ENCODE measurements at places on chromosomes 4 and X.
A peak's percentile ranks its signal among the peaks of the same experiment; 100 is the strongest.

- DNase-seq, result no peak
Observed at GRCh38 chrX:17012465-17012864, 66.0 kb downstream of the REPS2 start.

- DNase-seq, result no peak
Observed at GRCh38 chr4:57154191-57154590, 44.0 kb upstream of the IGFBP7 start.

DNA sequence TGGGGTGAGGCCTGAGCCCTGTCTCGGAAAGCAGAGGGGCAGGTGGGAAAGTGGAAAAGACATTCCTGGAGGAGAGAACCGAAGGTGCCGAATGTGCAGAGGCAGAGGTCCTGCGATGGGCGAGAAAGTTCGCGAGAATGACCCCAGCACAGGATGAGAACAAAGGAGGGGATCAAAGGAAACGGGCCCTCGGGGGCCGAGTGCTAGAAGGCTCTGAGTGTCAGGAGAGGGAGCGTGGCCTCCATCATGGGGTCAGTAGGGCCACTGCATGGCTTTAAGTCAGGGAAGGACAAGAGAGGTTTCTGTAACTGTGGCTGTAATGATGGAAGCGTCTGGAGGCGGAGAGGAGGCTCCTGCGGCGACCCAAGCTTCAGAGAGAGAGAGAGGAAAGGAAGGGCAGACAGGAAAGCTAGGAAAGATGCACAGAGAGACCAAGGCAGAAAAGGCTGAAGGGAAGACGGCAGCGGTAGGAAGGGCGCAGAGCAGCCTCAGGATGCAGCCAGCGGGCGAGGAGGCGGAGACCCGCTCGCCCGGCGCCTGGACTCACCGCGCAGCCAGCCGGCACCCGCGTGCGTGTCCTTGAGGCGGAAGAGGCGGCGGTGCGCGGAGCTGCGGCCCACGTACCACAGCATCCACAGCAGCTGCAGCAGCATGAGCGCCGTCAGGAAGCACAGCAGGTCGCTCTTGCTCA, 669 bp downstream of the OTOP1 start:
- DNase-seq, result no peak

GRCh38 chrX:1224954-1225353, 12.5 kb upstream of the CRLF2 start:
- DNase-seq, result no peak

GRCh38 chr4:99615170-99615820, 40.7 kb downstream of the MTTP start:
- DNase-seq, result no peak

GRCh38 chrX:130260316-130260715, 8.4 kb downstream of the ZNF280C start:
- DNase-seq, result no peak

- DNase-seq, result no peak
Observed at GRCh38 chr4:105637408-105638176, 70.9 kb downstream of the INTS12 start.

DNA sequence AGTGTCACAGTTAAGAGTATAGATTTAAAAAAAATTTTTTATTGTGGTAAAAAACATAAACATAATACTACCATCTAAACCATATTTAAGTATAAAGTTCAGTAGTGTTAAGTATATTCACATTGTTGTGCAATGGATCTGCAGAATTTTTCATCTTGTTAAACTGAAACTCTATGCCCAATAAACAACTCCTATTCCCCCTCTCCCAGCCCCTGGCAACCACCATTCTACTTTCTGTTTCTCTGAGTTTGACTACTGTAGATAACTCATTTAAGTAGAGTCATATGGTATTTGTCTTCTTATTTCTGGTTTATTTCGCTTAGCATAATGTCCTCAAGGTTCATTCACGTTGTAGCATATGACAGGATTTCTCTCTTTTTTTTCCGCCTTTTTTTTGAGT, 112.4 kb downstream of the PTTG2 start:
- no peak for DNase-seq

DNA sequence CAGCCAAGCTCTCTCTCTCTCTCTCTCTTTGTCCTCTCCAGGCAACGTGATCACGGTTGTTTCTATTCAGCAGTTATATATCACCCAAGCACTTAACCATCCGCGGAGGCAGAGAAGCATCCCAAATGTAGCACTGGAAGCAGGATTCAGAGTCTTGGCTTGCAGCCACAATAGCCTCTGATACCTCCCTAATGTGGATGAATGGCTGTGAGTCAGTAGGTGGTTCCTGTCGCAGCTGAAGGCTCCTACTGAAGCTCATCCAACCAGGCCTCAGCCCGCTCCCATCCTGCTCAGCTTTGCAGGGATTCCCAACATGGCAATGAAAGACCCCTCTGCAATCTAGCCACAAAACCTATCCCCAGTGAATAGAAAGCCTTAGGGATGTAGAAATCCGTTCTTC, 5.1 kb downstream of the HS6ST2 start:
- peak; percentile 1 for DNase-seq

DNA sequence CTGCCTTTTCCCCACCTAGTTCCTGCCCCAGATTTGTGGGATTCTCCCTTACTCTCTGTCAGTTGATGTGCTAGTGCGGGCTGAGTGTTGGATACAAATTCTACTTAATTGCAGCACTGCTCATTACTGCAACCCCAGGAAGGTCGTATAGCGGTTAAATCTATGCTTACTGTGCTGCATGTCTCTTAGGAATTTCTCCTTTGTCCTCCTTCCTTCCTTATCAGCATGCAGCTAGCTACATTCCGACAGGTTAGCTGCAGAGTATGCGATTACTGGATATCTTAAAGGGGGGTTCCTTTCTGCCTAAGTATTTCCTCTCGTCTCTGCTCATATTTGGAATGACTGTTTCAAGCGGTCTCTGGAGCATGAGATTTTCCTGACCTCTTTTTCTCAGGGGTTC, 662.8 kb downstream of the TLL1 start:
- DNase-seq, result no peak

GRCh38 chrX:6683353-6683752, 148.4 kb upstream of the VCX3A start:
- no peak for DNase-seq

- DNase-seq, result no peak
Observed at GRCh38 chr4:127634181-127634580, 1.4 kb downstream of the INTU start.

- DNase-seq, result no peak
Observed at GRCh38 chr4:169117591-169118081, 107.6 kb upstream of the CBR4 start.

GRCh38 chrX:117376460-117376859, 740.1 kb downstream of the KLHL13 start:
- DNase-seq, result no peak

DNA sequence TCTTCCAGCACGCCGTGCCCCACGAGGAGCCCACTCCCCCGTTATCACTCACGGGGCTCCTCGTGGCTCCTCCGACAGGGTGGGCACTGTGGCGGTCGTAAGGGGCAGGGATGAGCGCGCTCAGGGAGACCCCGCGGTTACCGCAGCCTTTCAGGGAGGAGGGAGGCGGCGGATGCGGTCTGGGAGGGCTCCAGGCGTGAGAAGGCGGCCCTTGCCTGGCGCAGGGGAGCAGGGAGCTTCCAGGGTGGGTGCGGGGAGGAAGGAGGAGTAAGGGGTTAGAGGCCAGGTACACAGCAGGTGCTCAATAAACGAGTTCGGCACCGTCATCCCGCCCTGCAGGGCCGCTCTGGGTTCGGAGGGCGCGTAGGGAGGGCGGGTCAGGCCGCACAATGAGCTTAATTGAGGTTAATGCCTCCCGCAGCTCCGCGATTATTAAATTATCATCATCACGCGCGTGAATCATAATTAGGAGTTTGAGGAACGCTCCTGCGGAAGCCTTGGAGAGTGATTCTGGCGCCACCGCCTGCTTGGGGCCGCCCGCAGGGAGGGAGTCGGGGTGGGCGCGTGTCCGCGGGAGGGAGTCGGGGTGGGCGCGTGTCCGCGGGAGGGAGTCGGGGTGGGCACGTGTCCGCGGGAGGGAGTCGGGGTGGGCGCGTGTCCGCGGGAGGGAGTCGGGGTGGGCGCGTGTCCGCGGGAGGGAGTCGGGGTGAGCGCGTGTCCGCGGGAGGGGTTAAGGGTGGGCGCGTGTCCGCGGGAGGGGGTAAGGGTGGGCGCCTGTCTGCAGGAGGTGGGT, 7.6 kb upstream of the NKX1-1 start:
- no peak for DNase-seq

DNA sequence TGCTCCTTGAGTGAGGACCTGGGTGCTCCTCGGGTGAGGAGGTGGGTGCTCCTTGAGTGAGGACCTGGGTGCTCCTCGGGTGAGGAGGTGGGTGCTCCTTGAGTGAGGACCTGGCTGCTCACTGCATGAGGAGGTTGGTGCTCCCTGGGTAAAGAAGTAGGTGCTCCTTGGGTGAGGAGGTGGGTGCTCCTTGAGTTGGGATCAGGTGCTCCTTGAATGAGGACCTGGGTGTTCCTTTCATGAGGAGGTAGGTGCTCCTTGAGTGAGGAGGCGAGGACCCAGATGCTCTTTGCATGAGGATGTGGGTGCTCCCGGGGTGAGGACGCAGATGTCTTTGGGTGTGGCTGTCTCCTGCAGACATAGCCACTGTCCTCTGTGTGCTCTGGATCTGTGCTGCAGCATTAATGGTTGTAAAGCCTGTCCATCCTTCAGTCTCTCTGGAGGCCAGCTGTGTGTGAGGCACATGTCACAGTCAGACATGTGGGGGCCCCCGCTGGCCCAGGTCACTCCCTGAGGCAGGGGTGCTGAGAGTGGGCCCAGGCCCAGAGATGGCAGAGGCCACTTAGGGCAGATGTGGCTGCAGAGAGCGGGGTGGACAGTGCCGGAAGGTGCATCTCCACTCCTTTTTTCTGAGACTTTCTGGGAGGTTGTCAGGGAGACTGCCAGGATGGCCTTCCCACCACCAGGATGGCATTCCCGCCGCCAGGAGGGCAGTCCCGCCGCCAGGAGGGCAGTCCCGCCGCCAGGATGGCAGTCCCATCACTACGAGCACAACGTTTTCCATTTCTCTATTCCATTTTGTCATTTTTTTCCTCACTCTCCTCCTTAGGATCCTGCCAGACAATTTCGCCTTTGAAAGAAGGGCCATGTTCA, 101.8 kb downstream of the HMX1 start:
- no peak for DNase-seq

GRCh38 chr4:183783991-183784553, 121.0 kb upstream of the STOX2 start:
- DNase-seq, result no peak

DNA sequence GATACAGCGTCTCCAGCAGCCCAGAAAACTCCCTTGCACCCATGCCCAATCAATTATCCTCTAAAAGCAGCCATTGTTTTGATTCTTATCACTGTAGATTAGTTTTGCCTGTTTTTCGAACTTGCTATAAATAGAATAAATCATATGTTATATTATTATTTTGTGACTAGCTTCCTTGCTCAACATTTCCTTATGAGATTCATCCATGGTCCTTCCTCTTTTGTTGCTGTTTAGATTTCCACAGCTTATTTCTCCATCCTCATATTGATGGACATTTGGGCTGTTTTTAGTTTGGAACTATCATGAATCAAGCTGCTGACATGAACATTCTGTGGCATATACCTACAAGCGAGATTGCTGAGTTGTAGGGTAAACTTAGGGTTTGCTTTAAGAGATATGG, 595.3 kb downstream of the BCOR start:
- no peak for DNase-seq

- no peak for DNase-seq
Observed at GRCh38 chrX:24480400-24480865, 15.3 kb downstream of the PDK3 start.

DNA sequence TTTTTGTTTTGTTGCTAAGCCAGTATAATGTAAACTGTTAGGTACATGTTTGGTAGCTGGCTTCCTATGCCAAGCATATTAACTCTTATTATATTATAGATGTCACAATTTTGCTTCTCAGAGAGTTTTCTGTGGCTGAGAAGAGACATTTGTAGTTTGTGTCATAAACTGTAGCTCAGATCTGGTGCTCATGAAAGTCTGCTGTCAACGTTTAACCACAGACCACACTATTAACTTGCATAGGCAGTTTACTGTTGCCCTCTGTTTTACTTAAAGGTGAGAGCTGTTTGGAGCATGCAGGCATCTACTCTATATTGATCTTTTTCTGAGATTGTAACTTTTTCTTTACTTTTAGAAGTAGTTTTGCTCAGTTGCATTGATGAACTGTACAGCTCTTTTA, 166.8 kb downstream of the TLL1 start:
- no peak for DNase-seq

GRCh38 chr4:114264877-114265291, 285.4 kb upstream of the ARSJ start:
- no peak for DNase-seq

- no peak for DNase-seq
Observed at GRCh38 chrX:12978205-12979025, 3.5 kb downstream of the TMSB4X start.

DNA sequence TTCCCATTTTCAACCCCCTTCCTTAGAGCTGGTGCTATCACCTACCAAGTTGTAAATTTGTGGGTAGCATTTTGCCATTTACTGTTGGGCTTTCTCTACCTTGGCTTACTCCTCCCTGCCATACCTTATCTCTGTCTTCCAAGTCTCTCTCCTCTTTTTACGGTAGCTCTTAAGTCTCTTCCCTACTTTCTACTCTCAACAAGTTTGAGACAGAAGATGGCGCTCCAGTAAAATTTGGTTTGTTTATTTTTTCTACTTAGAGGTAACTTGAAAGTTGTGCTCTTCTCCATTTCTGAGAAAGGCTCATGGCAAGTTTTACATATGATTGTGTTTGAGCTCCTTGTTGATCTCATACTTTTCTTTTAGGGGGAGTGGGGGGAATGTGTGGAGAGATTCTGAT, 1508.1 kb downstream of the TECRL start:
- no peak for DNase-seq

DNA sequence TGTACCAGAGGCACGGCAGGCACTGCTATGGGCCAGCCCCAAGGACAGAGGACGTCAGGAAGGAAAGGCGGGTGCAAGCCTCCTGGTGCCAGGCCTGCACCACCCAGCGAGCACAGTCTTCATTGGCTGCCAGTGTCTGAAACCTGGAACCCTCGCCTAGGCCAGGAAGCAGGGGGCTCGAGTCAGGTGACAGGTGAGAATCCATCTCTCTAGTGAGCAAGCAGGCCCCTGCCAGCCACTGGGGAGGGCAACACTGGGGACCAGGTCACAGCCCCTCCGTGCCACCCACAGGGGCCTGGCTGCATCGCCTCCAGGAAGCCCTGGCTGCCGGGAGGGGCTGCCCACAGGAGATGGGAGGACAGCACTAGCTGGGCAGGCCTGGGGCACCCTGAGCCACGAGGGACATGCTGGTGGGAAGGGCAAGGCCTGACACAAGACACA, 6.9 kb upstream of the HAUS3 start:
- DNase-seq, result no peak

DNA sequence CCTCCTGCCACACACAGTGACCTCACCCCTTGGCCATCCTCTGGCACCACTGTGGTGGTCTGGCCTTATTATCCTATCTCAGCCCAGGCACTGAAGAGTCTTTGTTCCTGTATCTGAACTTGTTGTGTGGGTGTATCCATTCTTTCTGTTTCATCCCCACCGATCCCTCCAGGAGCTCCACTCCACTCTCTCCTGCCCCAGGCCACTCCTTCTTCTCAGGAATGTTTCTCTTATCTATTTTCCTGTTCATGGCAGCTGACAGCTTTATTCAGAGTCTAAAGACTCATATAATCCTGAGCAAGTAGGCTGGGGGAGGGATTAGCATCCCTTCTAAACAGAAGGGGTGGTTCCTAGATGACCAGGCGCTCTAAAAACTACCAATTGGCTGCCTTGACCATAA, 150.0 kb downstream of the ANAPC10 start:
- DNase-seq, result no peak

- no peak for DNase-seq
Observed at GRCh38 chrX:125202591-125203248, 117.0 kb upstream of the TEX13C start.

GRCh38 chr4:106421441-106422296, 53.1 kb upstream of the GIMD1 start:
- no peak for DNase-seq

All from NCI-H2171 (cell line).